ENCODE measurements at places on chromosomes 5 and 9.

DNA sequence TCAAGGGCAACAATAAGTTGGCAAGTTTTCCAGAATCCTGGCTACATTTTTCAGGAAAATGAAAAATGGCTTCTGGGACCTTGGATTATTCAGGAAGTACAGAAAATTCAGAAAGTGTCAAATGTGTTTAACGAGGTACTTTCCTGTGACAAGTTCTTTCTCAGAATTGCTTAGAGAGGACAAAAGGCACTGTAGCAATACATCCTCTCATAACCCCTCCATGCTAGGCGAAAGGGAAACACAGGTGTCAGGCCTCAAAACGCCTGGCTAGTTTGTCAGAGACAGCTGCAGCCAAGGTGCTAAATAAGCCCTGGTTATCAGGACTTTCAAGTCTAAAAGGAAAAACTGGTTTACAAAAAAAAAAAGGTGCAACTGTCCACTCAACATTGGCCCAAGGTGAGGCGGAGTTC, 115.2 kb downstream of the GNAQ start:
- H3K27me3 ChIP-seq: no peaks in the 10 kb centered on the region
- no peak for DNase-seq
- peaks cover 2% of the 10 kb centered on the region for H3K4me1 ChIP-seq
- H3K36me3 ChIP-seq: peaks cover 36% of the 10 kb centered on the region
- no peak overlapping the region for H3K4me3 ChIP-seq

- DNase-seq: no peak
- H3K36me3 ChIP-seq: no peaks in the 10 kb centered on the region
- H3K4me3 ChIP-seq: no peak overlapping the region
- no peaks in the 10 kb centered on the region for H3K27me3 ChIP-seq
- H3K27ac ChIP-seq: no peak overlapping the region
Measured at GRCh38 chr5:10964806-10965205, 203.8 kb upstream of the DAP start.

GRCh38 chr9:107650321-107650720, 160.8 kb upstream of the KLF4 start:
- DNase-seq: no peak
- no peaks in the 10 kb centered on the region for H3K27me3 ChIP-seq
- peaks cover 9% of the 10 kb centered on the region for H3K4me1 ChIP-seq

DNA sequence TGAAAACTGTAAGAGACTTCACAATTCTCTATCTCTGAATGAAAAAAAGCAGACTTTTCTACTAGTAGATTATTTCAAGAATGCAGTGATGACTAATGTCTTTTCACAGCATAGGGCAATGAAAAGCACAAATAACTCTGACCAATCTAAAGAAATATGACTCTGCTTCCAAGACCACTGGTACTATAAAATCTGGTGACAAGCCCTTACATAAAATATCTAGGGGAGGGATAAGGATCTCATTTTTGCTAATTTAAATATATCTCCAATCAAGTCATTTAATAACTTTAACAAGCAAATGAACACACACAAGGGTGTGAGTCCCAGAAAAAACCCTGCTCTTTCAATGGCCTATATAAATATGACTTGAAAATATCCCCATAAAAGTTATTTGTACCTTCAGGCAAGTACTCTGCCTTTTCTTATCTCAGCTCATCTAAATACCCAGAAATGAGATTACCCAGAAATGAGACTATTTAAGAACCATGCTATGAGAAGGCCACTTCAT, 105.2 kb downstream of the GNAQ start:
- peaks cover 5% of the 10 kb centered on the region for H3K36me3 ChIP-seq
- no peaks in the 10 kb centered on the region for H3K27me3 ChIP-seq
- no peak for DNase-seq

DNA sequence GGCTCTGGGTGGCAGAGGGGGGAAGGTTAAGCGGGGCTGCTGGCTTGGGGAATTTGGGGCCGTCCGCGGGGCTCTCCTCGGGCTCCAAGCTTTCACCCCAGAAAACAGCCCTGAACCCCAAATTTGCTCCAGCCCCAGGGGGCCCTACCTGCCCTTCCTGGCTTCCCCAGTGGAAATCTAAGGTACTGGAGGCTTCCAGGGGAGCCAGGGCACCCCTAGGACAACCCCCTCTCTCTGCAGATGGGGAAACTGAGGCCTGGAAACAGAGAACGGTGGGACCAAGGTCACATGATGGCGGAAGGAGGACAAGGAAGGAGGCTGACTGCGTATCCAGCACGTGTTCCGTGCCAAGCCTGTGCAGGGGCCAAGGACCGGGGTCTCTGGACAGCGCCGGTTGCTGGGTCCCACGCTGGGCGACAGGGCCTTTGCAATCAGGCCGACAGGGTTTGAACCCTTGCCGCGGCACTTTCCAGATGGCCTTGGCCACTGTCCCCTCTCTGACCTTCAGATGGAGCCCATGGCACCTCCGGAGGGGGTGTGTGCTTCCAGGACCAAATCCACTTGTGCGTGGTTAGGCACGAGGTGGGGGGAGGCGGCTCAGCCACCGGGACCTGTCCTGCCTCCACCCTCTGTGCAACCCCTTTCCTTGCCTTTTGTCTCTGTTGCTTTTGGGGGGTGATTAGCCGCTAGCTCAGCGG, 183.1 kb downstream of the C9orf50 start:
- H3K27me3 ChIP-seq: no peaks in the 10 kb centered on the region
- no peaks in the 10 kb centered on the region for H3K36me3 ChIP-seq
- H3K4me3 ChIP-seq: peak overlapping the region; percentile 53
- peak; percentile 35 for DNase-seq
- peak overlapping the region; percentile 81 for H3K27ac ChIP-seq

- H3K4me3 ChIP-seq: no peak overlapping the region
- no peak overlapping the region for H3K27ac ChIP-seq
Measured at GRCh38 chr5:59218424-59219045, 635.7 kb downstream of the RAB3C start.

DNA sequence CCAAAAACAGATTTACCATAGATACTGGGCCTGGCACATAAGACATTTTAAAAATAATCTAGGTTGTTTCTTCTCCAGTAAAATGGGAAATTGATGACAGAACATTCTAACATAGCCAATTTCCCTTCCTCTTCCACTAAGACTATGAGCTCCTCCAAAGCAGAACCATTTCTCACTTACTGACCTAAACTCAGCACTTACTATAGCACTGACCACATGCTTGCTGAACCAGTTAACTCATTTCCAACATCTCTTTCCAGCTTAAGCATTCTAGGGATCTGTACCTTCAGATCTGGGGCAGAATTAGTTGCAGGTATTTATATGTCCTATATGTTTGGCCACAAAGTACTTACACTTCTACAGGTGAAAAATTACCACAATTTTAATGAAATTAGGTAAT, 58.9 kb downstream of the TTC39B start:
- no peaks in the 10 kb centered on the region for H3K36me3 ChIP-seq
- DNase-seq: no peak
- no peak overlapping the region for H3K27ac ChIP-seq
- no peaks in the 10 kb centered on the region for H3K4me1 ChIP-seq
- no peak overlapping the region for H3K4me3 ChIP-seq

- DNase-seq: no peak
- no peaks in the 10 kb centered on the region for H3K27me3 ChIP-seq
- H3K36me3 ChIP-seq: no peaks in the 10 kb centered on the region
Measured at GRCh38 chr5:76482984-76483383, 79.9 kb downstream of the IQGAP2 start.

DNA sequence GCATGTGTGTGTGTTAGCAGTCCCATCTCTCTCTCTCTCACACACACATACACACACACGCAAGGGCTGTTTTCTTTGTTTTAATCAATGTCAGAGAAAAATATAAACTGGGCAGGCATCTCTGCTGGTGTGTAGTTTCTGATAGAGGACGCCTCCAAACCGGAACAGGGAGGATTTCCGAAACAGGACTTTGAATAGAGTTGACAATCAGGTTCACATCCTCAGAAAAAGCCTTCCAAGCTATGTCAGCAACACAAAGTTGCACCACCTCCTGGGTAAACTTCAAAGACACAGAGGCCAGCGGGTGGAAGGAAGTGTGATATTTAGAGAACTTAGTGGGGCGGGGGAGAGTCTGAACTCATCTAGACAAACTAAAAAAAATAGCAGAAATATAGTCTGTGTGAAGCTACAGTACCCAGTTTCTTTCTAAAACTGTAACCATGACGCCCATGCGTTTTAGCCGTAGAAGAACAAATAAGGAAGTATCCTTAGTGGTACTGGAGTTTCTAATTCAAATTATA, 1.2 kb downstream of the ST8SIA4 start:
- peak overlapping the region; percentile 67 for H3K4me3 ChIP-seq
- H3K27ac ChIP-seq: peak overlapping the region; percentile 87
- H3K27me3 ChIP-seq: no peaks in the 10 kb centered on the region
- no peaks in the 10 kb centered on the region for H3K36me3 ChIP-seq
- DNase-seq: peak; percentile 59
- peaks cover 49% of the 10 kb centered on the region for H3K4me1 ChIP-seq

- no peak for DNase-seq
- peaks cover 16% of the 10 kb centered on the region for H3K27me3 ChIP-seq
- no peaks in the 10 kb centered on the region for H3K36me3 ChIP-seq
- peak overlapping the region; percentile 84 for H3K4me3 ChIP-seq
- H3K27ac ChIP-seq: no peak overlapping the region
Measured at GRCh38 chr9:113057193-113057592, 669 bp upstream of the ZFP37 start.

GRCh38 chr5:125181159-125181558, 434.7 kb upstream of the ZNF608 start:
- no peaks in the 10 kb centered on the region for H3K36me3 ChIP-seq
- DNase-seq: no peak
- H3K27me3 ChIP-seq: no peaks in the 10 kb centered on the region
- H3K4me3 ChIP-seq: no peak overlapping the region
- H3K27ac ChIP-seq: no peak overlapping the region

GRCh38 chr5:921456-922435, 29.1 kb downstream of the TRIP13 start:
- peaks cover 6% of the 10 kb centered on the region for H3K4me1 ChIP-seq
- no peaks in the 10 kb centered on the region for H3K36me3 ChIP-seq
- no peak overlapping the region for H3K4me3 ChIP-seq

DNA sequence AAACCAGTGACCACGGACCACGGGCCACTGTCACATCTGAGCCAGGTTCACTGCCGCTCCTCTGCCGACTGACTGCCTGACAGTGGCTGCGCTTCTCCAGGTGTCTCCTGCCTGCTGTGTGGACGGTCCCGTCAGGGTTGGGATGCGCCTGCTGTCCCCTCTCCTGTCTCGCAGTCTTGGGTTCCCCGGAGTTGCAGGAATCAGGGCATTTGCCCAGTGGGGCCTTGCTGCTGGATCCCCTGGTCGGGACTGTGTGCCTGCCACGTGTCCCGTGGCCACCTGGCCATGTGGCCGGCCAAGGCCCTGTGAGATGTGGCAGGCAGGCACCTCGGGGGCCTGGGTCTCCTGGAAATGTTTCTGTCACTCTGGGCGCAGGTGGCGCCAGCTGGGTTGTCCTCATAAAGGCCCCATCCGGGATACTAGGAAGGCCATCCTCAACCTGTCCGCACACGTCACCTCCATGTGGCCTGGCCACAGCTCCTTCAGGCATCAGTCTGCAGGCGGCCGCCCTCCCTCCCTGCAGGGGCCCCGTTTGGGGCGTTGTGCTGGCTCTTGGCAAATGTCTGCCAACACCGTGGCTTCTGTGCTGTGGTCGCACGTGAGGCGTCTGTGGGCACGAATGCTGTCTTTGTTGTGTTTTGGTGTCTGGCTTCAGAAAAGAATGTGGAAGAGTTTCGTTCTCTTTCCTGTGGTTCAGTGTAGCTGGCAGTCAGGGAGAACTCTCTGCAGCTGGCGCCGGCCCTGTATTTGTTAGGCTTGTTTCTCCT, 6.4 kb upstream of the TOR4A start:
- DNase-seq: no peak
- H3K36me3 ChIP-seq: peaks cover 48% of the 10 kb centered on the region

GRCh38 chr5:32984851-32985610, 273.9 kb downstream of the NPR3 start:
- H3K27me3 ChIP-seq: no peaks in the 10 kb centered on the region
- H3K4me3 ChIP-seq: no peak overlapping the region
- no peaks in the 10 kb centered on the region for H3K4me1 ChIP-seq
- H3K27ac ChIP-seq: no peak overlapping the region

Data from heart left ventricle (tissue), 16 donors.